A172 (cell line): ENCODE measurements at places on chromosomes 3 and 15. TPM values are rescaled to one million over a fixed set of nuclear protein-coding genes. Genes with fewer than 3 reads are reported as not detected.

GRCh38 chr3:30690199-30690598 is 83.8 kb downstream of the TGFBR2 start:
- no peak for DNase-seq

DNA sequence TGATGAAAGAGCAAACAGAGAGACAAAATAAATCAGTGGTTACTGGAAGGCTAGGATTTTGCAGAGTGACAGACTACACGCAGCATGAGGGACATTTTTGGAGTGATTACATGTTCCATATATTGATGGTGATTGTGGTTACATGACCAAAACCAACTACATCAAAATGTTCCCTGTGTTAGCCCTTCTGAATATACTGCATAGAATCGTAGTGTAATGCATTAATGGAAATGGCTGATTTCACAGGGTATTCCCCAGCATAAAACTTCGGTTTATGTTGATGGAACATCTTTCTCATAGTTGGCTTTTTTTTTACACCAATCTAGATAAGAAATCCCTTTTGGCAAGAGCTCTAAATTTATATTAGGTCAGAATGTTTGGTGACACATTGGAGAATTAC is 191.3 kb upstream of the CMC1 start:
- DNase-seq: no peak

- no peak for DNase-seq
Measured at GRCh38 chr3:140827894-140828293, 113.7 kb upstream of the SLC25A36 start.

- DNase-seq: no peak
Measured at GRCh38 chr15:63628123-63628822, 31.1 kb downstream of the FBXL22 start.

DNA sequence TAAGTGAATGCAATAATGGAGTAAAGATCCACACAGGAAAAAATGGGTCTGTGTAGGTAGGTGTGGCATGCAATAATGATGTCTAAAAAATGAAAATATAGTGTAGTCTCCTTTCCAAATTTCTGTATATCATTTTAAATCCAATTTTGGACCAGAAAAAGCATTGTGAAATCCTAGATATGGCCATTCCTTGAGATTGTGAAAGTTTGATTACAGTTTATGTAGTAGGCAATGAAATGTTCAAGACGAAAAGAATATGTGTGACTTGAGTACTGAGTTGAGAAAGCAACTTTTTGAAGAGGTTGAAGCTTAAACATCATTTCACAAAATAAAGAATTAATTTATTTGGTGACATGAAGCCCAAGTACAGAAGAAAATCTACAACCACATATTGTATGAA is 698.7 kb downstream of the EPHA3 start:
- DNase-seq: no peak

DNA sequence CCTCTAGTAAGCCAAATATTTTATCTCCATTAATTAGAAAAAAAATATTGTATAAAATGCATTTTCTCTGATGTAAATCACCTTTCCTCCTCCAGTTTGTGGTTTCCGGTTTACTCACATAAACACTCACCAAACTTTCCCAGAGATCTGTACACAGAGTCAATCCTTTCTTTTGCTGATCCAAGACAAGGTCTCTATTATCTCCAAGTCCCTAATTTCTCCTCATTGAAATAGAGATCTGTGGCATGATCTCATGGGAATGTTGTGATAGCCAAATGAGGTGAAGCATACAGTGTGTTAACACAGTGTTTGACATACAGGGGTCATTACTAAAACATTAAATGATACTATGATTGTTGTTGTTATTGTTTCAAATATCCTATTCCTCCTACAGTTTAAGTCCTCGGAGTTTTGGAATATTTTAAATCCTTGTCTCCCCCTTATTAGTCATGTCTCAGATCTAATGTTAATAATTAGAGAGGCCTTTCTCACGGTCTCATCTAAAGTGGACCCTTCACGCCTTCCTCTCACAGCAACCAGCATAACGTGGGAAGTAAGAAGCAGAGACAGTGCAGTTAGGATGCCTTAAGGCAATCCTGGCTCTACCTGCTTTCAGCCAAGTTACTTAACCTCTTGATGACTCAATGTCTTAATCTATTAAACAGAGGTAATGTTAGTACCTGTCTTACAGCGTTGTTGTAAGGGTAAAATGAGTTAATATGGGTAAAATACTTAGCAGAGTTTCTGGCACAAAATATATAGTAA is 333.3 kb downstream of the GRM7 start:
- no peak for DNase-seq

- DNase-seq: no peak
Measured at GRCh38 chr3:183239046-183239445, 14.0 kb upstream of the B3GNT5 start.

- no peak for DNase-seq
Measured at GRCh38 chr15:21268436-21268940, 171.8 kb downstream of the POTEB3 start.

DNA sequence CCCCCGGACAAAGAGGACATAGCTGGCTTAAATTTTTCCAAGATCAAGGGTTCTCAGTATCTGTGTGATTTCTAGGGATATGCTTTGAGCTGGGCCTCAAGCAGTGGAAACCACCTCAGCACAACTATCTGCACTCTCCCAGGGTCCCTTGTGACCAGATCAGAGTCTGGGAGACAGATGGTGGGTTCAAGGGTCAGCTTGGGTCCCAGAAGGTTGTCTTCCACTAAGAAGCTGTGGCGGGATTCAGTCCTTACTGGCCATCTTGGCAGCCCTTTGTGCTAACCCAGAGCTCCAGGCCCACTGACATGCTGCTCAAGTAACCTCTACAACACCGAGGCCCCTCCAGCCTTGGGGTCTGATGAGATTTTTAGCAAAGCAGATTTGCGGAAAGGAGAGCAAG is 2.7 kb downstream of the INSYN1 start:
- DNase-seq: no peak

- DNase-seq: peak; percentile 24
Measured at GRCh38 chr3:143895805-143896204, 47.5 kb upstream of the SLC9A9 start.

GRCh38 chr3:98885851-98886250 is 15.6 kb downstream of the DCBLD2 start:
- peak; percentile 58 for DNase-seq

- no peak for DNase-seq
Measured at GRCh38 chr15:67744331-67745072, 80.8 kb upstream of the SKOR1 start.

DNA sequence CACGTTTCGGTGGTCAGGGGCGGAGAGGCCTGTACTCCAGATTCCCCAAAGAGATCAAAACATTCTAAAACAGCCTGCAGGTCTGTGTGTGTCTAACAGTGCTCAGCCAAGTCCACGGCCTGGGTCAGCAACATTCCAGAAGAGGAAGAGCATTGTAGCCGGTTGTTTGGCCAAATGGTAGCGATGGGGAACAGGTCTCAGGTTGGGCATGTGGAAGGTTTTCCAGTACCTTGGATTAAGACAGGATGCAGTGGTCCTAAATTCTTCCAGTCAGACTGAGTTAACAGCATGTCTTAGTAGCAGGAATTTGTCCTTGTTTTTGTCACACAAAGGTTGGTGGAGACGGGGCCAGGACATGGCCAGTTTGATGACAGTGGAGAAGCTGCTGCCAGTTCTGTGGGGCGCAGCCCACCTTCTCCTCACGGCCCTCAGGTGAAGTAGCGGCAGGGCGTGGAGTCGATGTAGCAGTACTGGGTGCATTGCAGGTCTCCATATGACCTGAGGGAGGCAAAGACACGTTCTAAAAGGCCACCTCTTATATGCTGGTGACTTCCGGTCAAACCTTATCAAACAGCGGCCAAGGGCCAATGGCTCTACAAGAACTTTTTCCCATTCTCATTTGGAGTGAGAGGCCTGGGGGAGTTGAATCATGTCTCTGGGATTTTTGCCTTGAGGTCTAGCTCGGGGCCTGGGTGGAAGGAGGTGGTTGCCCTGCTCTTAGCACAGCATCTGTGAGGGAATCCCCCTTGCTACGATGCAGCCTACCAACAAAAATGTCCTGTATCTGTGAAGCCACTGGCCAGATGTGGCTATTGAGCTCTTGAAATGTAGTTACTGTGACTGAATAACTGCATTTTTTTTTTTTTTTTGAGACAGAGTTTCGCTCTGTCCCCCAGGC is 24.1 kb downstream of the EAF1 start:
- DNase-seq: no peak

GRCh38 chr3:59185591-59186369 is 136.0 kb upstream of the CFAP20DC start:
- peak; percentile 35 for DNase-seq

DNA sequence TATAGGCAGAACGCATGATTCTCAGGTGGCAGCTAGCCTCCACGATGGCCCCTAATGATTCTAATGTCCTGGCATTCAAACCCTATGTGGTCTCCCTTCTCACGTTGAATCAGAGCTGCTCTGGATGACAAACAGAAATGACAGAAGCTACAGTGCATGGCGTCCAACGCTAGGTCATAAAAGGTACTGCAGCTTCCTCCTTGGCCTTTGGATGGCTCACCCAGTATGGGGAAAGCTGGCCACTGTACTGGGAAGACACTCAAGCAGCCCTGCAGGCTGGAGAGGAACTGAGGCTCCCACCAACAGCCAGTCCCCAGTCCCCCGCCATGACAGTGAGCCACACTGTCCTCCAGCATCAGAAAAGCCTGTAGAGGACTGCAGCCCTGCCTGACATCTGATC is 286.3 kb downstream of the FAM43A start:
- DNase-seq: no peak

- no peak for DNase-seq
Measured at GRCh38 chr3:59774000-59774399, 724.2 kb upstream of the CFAP20DC start.

DNA sequence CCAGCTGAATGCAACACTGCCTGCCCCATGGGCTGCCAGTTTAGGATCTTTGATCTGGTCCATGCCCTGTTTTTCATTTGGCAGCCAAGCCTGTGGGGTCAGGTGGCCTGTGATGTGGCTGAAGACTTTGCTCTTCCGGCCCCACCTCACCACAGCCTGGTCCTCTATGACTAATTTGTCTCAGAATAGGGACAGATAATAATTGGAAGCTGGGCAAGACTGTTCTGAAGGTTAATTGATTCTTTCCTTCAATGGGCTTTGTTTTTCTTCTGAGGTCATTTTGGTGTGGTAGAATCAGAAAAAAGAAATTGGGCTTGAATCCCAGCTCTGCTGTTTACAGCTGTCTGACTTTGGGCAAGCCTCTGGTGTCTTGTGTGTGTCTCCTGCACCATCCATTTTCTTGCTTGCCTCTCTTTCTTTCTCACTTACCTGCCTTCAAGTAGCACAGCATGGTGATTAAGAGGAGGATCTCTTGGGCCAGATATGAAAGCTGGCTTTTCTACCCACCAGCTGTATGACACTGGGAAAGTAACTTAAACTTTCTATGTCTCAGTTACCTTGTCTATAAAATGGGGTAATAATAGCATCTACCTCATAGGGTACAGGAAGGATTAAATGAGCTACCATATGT is 24.2 kb downstream of the ABHD2 start:
- peak; percentile 67 for DNase-seq

The DNASE1L3 gene
- not detected in 2 replicates for total RNA-seq

The PTX3 gene
- total RNA-seq: 151 and 207 TPM in 2 replicates

The RBPMS2 gene
- total RNA-seq: 0.50 and 0.53 TPM in 2 replicates

The MEIS2 gene
- 98.3 and 106 TPM in 2 replicates for total RNA-seq

The GOLGA8G gene
- not detected in 2 replicates for total RNA-seq

The UPK1B gene
- not detected in 2 replicates for total RNA-seq

The PCYT1A gene
- 111 and 153 TPM in 2 replicates for total RNA-seq

The RPL14 gene
- 313 and 589 TPM in 2 replicates for total RNA-seq

The GOLGA6L7 gene
- not detected in 2 replicates for total RNA-seq
